ENCODE measurements at places on chromosomes 4 and X.

GRCh38 chr4:149897783-149898182 lies 82.1 kb upstream of the IQCM start:
- DNase-seq, result no peak

DNA sequence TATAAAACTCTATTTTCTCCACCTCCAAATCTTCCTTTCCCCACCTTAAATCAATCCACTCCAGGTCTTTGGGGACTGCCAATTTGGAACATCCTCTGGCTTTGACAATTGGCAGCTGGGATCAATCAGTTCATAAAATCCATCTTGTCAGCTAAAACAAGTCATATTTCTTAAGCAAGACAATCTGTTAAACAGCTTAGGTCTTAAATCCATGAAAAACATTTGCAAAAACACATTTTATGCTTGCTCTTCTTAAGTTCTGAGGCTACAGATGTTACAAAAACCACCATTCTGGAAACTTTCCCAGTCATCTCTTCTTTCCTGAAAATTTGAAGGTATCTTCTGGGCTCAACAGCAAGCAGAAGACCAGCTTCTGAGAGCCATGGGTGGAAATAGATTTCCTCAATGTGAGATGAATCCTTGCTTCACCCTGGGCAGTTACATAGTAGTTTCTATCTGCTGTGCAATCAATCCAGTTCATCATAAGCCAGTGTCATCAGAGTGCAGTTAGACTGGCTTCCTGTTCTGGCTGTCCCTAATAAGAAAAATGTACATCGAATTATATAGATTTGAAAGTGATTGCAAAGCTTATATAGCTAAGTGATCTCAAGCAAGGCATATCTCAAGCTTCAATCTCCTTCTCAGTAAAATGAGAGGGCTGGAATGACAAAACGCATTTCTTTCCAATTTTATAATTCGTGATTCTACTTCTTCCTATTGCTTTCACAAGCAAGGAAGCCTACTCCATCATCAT lies 402.7 kb upstream of the INTU start:
- DNase-seq, result no peak

GRCh38 chr4:92182736-92183407 lies 120.9 kb upstream of the GRID2 start:
- DNase-seq, result no peak

DNA sequence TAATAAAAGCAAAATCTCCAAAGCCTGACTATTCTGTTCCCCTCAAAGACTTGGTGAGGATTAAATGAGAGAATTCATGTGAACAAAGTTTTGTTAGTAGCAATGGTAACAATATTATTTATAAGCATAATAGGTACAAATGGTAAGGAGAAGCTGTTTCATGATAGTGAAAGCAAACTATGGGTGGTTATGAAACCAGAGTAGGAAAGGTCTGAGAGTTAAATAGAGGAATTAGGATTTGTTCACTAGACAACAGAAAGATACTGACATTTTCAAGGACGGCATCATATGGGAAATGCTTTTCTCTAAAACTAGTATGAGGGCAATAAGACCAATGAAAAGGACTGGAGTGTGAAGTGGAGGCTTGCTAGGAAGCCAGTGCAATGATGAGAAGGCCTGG lies 128.6 kb upstream of the FTHL17 start:
- no peak for DNase-seq
